ENCODE measurements at places on chromosomes 13 and 19.

GRCh38 chr13:100298691-100299090 is 209.8 kb downstream of the PCCA start:
- DNase-seq, result no peak

- peak; percentile 46 for DNase-seq
These were observed 14.9 kb downstream of the POP4 start for GRCh38 chr19:29620931-29621351.

DNA sequence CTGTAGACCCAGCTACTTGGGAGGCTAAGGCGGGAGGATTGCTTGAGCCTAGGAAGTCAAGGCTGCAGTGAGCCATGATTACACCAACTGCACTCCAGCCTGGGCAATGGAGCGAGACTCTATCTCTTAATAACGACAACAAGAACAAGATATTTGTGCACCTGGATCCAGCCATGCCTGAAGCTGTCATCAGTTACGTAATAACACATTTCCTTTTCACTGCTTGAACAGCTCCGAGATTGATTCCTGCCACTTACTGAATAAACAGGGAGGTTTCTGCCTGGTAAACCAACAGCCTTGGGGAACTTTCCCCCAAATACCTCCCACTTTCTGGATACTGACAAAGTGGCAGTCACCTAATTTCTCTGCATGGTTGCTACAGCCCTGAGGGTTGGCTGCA is 5.4 kb downstream of the KANK2 start:
- DNase-seq, result no peak

DNA sequence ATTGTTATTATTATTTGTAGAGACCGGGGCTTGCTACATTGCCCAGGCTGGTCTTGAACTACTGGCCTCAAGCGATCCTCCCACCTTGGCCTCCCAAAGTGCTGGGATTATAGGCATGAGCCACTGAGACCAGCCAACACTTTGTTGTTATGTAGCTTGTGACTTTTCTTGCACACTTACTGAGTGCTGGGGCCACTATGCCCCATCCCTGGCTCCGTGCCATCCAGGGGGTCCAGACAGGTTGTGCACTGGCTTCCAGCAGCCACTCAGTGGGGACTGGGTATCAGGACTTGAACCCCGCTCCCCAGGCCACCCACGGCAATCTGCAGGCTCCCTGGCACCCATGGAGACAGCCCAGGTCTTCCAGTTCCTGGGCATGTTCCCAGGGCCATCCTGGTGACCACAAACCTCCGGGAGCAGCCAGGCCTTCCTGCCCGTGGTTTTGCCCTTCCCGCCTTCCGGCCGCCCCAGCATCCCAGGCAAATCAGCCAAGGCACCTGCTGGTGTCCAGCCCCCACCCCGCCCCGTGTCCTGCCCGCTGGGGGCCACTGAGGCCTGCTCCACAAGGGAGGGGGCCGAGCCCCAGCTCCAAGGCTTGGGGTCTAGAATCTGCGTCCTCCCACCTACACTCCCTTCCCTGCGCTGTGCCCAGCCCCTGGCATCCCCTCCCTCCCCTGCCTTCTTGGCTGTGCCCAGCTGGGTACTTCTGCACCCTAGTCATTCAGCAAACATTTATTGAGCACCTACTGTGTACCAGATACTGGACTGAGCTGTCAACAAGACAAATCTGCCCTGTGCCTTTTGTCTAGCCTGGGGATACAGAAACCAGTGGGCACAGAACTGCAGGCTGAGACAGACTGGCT is 23.7 kb upstream of the SEMA6B start:
- no peak for DNase-seq

- no peak for DNase-seq
These were observed 2.1 kb downstream of the KCNN4 start for GRCh38 chr19:43778651-43779050.

DNA sequence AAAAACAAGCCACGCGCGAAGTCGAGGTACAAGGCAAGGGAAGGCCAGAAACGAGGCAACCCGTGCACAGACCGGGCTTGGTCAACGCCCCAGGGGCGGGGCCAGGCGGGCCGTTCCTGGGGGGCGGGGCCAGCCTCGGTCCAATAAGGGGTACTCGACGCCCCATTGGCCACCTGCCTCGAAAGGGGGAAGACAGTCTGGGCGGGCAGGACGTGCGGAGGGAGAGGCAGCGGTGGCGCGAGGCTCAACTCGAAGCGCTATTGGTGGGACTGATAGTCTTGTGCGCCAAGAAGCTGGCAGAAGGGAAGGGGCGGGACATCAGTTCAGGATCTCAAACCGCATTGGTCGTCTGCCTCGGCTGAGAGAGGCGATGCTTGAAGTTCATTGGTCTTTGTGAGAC is at the start of gene LYPD4:
Gene LYPD4 (minus strand): TSS at position 83 of the 400 bp plus-strand sequence. CDS start 5,398 bp downstream, outside the sequence.
- no peak for DNase-seq

DNA sequence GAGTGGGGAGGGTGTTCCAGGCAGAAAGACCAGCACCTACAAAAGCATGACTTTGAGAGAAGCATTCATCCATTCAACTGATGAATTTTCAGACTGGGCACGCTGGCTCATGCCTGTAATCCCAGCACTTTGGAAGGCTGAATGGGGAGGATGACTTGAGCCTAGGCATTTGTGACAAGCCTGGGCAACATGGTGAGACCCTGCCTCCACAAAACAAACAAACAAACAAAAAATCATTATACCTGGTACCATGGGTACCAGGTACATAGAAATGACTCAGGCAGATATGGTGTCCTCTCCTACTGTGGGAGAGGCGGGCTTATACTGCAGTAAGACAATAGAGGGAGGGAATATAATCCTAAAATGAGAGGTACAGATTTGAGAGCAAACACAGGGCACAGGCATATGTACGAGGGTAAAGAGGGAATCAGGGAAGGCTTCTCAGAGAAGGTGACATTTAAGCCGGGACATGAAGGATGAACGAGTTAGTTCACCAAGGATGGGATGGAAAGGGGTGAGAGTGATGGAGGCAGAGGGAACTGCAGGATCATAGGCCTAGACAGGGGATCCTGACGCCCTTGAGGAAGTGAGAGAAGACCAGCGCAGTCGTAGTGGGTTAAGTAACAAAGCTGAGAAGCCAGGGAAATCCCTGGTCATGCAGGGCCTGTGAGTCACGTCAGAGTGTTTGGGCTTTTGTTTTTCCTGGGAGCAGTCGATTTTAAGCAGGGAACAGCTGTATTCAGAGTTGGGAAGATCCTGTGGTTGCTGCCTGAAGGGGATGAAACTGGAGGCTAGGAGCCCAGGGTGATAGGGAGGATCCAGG is 2.9 kb downstream of the CYP2S1 start:
- DNase-seq, result no peak

DNA sequence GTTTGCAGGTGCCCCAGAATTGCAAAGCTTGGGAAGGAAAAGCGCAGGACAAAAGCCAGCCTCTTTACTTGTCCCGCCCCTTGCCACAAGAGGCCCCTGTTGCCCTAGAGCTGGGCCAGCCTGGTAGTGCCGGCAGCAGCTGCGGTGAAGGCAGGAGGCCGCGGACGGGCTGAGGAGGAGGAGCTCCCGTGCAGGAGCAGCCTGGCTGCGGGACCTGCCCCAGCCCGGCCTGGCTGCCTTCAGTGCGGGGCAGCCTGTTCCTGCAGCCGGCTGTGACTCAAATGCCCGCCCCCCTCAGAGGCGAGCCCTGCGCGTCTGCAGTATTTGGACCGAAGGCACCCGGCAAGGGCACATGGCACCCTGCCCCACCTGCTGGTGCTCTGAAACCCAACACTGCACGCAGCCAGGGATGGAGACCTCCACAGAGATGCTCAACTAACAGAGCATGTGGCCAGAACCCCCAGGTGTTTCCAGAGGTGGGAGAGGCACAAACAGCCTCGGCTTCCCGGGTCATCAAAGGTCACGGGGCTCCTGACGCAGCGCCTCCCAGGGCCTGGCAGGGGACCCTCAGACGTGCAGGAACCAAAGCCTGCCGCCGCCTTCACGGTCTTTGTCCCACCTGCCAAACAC is 29.7 kb downstream of the NAXD start:
- peak; percentile 74 for DNase-seq
